Putamen (tissue), 1 donor: ENCODE measurements at places on chromosomes 12 and 14.

GRCh38 chr14:98177551-98177950, 1094.4 kb downstream of the BCL11B start:
- DNase-seq, result no peak

DNA sequence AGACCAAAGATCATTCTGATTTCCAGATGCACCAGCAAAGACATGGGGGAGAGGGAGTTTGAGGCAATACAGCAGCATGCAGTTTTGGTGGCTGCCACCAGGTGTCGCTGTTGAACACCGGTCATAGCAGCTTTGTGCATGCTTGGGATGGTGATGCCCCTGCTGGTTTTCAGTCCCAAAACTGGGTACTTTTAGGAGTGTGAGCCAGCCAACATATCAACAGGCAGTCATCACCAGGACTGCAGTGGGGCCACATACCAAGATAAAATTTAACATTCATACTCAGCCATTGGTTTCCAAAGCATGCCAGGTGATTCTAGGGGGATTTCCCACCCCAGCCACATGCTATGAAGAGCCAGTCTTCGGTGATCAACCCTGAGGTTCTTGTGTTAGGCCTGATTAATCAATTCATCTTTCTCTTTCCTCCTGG, 64.2 kb downstream of the PHETA1 start:
- no peak for DNase-seq

- no peak for DNase-seq
Observed at GRCh38 chr12:3725388-3726115, 27.4 kb downstream of the CRACR2A start.

DNA sequence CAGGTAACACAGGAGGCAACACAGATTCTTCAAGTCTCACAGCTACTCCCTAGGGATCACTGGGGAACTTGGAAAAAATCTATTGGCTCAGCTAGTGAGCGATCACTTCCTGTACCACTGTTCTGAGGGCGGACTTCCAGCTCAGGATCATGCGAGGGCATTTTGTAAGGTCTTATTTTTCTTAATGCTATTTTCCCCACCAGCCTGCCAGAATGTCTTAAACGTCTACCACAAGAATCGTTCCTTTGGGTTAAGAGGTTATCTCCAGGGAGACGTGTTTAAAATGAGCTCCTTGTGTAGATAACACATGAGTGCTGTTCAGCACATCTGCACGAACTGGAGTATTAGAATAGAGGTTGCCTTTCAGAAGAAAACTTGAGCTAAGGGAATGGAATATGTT, 162.6 kb downstream of the ETNK1 start:
- DNase-seq, result no peak

DNA sequence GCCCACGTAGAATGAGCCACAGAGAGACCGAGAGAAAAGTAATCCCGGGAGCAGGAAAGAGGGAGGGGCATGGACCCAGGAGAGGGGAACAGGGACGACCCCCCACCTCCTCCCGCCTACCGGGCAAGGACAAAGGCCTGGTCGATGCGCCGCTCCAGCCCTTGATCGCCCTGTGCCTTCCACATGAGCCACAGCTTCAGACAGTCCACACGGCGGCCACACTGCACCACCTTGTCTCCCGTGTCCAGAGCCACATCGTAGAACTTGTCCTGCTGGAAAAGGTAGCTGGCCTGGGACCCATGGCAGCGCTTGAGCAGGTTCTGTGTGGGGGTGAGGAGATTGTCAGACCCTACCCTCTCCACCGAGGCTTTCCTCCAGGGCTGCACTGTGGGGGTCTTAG, 20.5 kb upstream of the ZNF740 start:
- no peak for DNase-seq

- no peak for DNase-seq
Observed at GRCh38 chr14:71711619-71712018, 220.6 kb upstream of the RGS6 start.

DNA sequence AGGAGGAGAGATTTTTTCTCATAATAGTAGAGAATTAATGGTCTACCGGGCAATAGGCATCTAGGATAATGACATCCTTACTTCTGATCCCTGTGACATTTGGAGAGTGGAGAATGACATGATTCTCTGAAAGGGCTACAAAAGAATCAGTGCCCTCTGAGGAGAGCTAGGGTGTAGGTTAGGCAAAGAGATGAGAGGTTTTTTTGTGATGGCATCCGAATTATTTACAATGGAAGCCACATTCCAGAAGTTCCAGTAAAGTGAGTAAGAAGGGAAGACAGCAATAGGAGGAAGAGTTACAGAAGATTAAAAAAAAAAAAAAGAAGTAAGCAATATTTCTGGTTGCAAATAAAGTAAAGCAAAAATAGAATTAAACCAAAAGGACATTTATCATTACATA, 478.0 kb downstream of the RMST start:
- DNase-seq, result no peak

DNA sequence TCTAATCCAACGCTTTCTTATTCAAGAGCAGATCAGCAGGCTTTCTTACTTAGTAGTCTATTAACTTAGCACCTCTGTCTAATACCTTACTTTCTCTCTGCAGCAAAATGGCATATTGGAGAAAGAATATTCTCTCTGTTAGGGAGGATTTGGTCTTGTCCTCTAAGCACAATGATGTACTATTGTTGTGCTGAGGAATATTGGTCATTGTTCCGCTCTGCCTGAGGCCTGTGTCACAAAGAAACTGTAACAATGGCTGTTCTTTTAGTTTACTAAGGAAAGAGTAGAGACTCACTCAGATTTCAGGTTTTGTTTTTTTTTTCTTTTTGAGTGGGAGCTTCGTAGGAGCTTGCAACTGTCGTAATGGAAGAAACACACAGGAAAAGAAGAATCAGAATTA, 1358.8 kb downstream of the LRFN5 start:
- peak; percentile 38 for DNase-seq

GRCh38 chr14:20611277-20611676, 20.1 kb upstream of the RNASE12 start:
- DNase-seq, result no peak

- no peak for DNase-seq
Observed at GRCh38 chr12:29516431-29516875, 19.0 kb upstream of the OVCH1 start.

- peak; percentile 74 for DNase-seq
Observed at GRCh38 chr14:99880651-99881420, 87.6 kb downstream of the EML1 start.

DNA sequence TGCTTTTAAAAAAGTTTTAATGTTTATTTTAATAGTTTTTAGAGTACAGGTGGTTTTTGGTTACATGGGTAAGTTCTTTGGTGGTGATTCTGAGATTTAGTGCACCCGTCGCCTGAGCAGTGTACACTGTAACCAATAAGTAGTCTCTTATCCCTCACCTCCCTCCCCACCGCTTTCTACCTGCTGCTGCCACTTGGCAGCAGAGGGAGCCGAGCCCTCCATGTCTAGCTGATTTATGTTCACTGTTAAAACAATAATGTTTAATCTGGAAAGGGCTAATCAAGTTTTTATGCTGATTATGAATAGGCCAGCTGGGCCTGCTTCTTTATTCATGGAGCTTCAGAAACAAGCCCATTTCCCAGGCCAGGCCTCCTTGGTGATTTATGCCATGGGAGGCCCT, 73.1 kb downstream of the ADCK1 start:
- DNase-seq, result no peak

- no peak for DNase-seq
Observed at GRCh38 chr14:58625438-58625837, 12.3 kb upstream of the DACT1 start.

- no peak for DNase-seq
Observed at GRCh38 chr12:26027401-26027800, 68.9 kb downstream of the RASSF8 start.

GRCh38 chr12:80165746-80166145, 66.4 kb downstream of the OTOGL start:
- no peak for DNase-seq

DNA sequence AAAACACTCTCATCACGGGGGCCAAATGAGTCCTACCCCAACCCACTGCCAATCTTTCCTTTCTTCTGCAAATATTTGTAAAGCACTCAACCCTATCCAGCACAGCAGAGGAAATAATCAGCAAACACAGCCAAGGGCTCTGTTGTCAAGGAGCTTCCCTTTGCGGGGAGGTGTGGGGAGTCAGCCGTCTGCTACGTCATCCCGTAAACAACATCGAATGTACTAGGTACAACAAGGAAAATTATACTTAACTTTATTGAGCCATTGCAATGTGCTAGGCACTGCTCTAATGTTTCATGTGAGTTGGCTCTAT, 22.8 kb downstream of the TMEM63C start:
- no peak for DNase-seq

GRCh38 chr12:117580718-117581062, 219.3 kb upstream of the NOS1 start:
- no peak for DNase-seq

GRCh38 chr14:72613231-72613974, 280.5 kb downstream of the DPF3 start:
- DNase-seq, result no peak

DNA sequence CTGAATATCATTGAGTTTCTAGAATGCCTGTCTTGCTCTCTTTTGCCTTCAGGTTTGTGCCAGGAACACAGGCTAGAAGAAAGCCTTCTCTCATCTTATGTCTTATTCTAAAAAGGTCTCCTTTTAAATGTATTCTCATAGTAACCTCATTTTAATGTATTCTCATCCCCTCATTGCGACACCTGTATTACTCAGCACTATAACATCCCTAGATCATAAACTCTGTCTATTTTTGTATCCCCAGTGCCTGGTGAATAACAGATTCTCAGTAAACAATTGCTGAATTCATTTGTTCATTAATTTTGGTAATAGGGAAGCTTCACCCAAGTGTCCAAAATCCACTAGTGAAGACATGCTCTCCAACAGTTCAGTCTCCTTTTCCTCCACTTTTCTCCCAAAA, 8.8 kb upstream of the LRRK2 start:
- no peak for DNase-seq

- no peak for DNase-seq
Observed at GRCh38 chr14:69644814-69645213, 33.4 kb downstream of the SUSD6 start.

- DNase-seq, result no peak
Observed at GRCh38 chr14:64844272-64844671, 35.4 kb downstream of the SPTB start.

DNA sequence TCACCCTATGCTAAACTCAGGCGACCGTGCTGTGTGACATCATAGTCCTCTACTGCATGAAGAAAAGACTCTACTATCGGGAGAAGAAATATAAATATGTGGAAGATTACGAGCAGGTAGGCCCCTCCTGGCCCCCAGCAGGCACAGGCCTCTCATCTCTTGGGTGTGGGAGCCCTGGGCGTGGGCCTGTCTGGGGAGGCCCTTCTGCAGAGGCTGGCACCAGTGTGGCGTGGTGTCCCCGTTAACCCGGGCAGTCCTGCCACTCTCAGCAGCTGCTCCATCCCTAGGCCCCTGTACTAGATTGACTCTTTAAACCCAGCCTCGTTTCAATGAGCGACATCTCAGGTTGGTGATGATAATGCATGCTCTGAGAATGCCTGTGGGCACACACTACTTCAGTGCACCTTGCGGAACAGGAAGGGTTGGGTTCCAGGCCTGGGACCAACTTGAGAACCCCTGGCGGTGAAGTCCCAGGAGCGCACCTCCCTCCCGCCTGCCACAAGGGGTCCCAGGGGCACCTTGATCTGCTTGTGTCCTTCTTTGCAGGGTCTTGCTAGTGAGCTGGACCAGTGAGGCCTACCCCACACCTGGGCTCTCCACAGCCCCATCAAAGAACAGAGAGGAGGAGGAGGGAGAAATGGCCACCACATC, 23.2 kb downstream of the P2RX4 start:
- no peak for DNase-seq

- no peak for DNase-seq
Observed at GRCh38 chr12:96354326-96354725, 45.9 kb downstream of the CDK17 start.

DNA sequence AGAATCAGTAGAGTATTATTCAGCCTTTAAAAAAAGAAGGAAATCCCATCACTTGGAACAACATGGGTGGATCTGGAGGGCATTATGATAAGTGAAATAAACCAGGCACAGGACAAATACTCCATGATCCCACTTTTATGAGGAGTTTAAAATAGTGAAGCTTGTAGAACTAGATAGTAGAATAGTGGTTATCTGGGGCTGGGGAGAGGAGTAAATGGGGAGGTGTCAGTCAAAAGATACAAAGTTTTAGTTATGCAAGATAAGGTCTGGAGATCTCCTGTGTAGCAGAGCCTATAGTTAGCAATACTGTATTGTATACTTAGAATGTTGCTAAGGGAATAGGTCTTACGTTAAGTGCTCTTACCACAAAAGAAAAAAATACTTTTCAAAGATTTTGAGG, 64.9 kb downstream of the RIC8B start:
- no peak for DNase-seq

GRCh38 chr12:56953314-56953713, 4.1 kb downstream of the RDH16 start:
- no peak for DNase-seq

GRCh38 chr12:71865166-71865713, 25.7 kb downstream of the TBC1D15 start:
- no peak for DNase-seq
